Uterus (tissue), 4 donors: ENCODE measurements at places on chromosomes 6 and 20. TPM values are rescaled to one million over a fixed set of nuclear protein-coding genes. Genes with fewer than 3 reads are reported as not detected.

- no peak overlapping the region for H3K27ac ChIP-seq
- no peaks in the 10 kb centered on the region for H3K27me3 ChIP-seq
- DNase-seq, result no peak
- H3K4me1 ChIP-seq, result no peaks in the 10 kb centered on the region
- H3K4me3 ChIP-seq, result no peak overlapping the region
- H3K36me3 ChIP-seq, result no peaks in the 10 kb centered on the region
These were observed 12.3 kb downstream of the PCK1 start for GRCh38 chr20:57573242-57573641.

- peaks cover 3% of the 10 kb centered on the region for H3K27me3 ChIP-seq
- H3K4me3 ChIP-seq, result peak overlapping the region; percentile 7
- no peak for DNase-seq
- H3K36me3 ChIP-seq, result no peaks in the 10 kb centered on the region
- H3K4me1 ChIP-seq, result peaks cover 4% of the 10 kb centered on the region
- H3K27ac ChIP-seq, result no peak overlapping the region
These were observed 3.7 kb upstream of the ZSCAN23 start for GRCh38 chr6:28446818-28447511.

- H3K4me3 ChIP-seq, result no peak overlapping the region
- DNase-seq, result no peak
- H3K27ac ChIP-seq, result no peak overlapping the region
- H3K4me1 ChIP-seq, result peaks cover 6% of the 10 kb centered on the region
- H3K36me3 ChIP-seq, result no peaks in the 10 kb centered on the region
These were observed 161.7 kb upstream of the AFDN start for GRCh38 chr6:167664678-167665660.

DNA sequence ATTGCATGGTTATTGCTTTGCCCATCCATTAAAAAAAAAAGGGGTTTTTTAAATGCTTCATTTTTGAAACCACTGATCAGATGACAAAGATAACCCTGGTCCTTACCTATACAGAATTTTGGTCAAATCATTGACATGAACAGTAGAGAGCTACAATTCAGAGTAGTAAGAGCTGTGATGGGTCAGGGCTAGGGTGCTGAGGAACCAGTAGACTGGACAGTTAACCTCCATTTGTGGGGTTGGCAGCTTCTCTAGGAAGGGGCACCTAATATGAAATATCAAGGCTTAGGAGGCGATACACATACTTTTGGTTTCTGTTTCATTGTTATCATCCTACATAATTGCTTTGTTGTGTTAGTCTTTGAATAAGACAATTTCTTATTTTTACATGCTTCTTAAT, 55.1 kb downstream of the ORC3 start:
- no peaks in the 10 kb centered on the region for H3K27me3 ChIP-seq
- H3K36me3 ChIP-seq, result no peaks in the 10 kb centered on the region
- H3K4me1 ChIP-seq, result no peaks in the 10 kb centered on the region
- DNase-seq, result no peak

DNA sequence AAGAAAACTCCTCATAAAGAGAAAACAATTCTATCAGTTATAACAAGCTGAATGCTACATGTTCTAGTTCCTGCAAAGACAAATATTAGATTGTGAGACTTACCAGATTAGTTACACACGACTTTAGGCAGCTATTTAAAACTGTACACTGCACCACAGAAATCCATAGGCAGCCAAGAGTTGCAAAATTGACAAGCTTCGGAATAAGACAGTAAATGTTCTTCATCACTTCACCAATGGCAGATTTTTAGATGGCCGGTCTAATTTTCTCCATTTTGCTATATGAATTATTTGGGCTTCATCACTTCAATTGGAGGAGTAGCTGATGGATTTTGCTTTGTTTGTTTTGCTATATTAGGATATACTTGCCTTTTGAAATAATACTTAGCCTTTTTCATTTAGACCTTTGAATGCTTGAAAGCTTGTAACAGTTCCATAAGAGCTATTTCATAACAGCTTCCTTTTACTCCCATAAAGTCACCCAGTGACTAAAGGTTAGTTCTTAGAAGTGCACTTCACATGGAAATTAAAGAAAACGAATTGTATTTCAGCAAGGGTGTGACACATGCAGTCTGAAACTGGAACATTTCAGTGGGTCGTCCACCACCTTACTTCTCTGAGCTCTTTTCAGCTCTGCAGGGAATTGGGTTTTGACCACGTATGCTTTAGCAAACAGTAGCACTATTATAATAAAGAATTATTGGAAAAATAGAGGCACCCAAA, at the start of gene ROS1:
Gene ROS1 (minus strand): TSS at position 512 of the 723 bp plus-strand sequence. CDS start 286 bp downstream, at position 226.
- H3K27ac ChIP-seq, result no peak within 1 kb of the TSS
- no peaks in the 10 kb centered on the region for H3K36me3 ChIP-seq
- DNase-seq, result no peak
- H3K4me3 ChIP-seq, result no peak within 1 kb of the TSS
- no peaks in the 10 kb centered on the region for H3K27me3 ChIP-seq
- no peaks in the 10 kb centered on the region for H3K4me1 ChIP-seq

The DPPA5 gene
- total RNA-seq, result not detected

The RCAN2 gene
- 26.2 TPM for total RNA-seq
